GM23338 (cell line): ENCODE measurements at places on chromosomes 2 and 18. TPM values are rescaled to one million over a fixed set of nuclear protein-coding genes. Genes with fewer than 3 reads are reported as not detected.

SLC20A1 gene
- total RNA-seq: 81.9 and 84.3 TPM in 2 replicates

FIGN gene
- total RNA-seq: 13.2 and 17.2 TPM in 2 replicates

ANKAR gene
- 3.0 and 4.5 TPM in 2 replicates for total RNA-seq

GREB1 gene
- 35.0 and 36.5 TPM in 2 replicates for total RNA-seq

SGPP2 gene
- not detected in 2 replicates for total RNA-seq

SS18 gene
- 139 and 148 TPM in 2 replicates for total RNA-seq

MEP1B gene
- total RNA-seq: not detected in 2 replicates

GALNT5 gene
- 0.04 and 0.14 TPM in 2 replicates for total RNA-seq

ANKRD12 gene
- total RNA-seq: 17.2 and 23.9 TPM in 2 replicates

DAW1 gene
- 0.47 and 2.0 TPM in 2 replicates for total RNA-seq

DNA sequence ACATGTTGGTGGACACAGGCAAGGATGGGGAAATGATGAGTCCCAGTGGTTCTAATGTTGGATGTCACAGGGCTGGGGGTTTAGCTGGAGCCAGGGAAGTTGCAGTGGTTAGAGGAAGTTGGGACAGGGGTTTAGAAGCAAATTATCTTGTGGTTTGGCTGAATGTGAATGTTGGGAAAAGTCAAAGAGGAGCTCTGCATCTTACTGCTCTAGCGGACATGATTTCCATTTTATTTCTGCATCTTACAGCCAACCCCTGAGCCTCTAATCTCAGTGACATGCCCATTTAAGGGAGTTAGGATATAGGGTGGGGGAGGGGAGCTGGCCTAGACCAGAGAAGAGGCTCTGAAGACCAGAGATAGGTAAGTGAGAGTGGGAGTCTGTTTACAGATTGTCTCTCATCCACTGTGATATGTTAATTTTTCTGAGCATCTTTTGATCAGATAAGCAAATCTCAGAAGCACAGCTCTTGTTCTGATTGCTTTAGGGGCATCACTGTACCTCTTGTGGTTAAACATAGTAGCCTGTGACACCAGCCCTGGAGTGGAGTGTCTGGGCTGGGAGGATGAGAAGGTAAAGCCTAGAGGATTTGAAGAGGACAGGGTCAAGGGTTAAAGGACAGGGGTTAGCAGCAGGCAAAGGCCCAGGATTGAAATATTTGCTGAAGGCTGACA, 43.6 kb downstream of the SETBP1 start:
- H3K4me1 ChIP-seq: peaks cover 25% of the 10 kb centered on the region
- no peaks in the 10 kb centered on the region for H3K36me3 ChIP-seq
- H3K4me3 ChIP-seq: no peak overlapping the region
- H3K27me3 ChIP-seq: no peaks in the 10 kb centered on the region
- peak; percentile 22 for DNase-seq

- no peak overlapping the region for H3K27ac ChIP-seq
- H3K4me1 ChIP-seq: no peaks in the 10 kb centered on the region
- no peaks in the 10 kb centered on the region for H3K36me3 ChIP-seq
- no peaks in the 10 kb centered on the region for H3K27me3 ChIP-seq
Observed at GRCh38 chr18:54506516-54507261, 84.4 kb upstream of the DYNAP start.

GRCh38 chr2:173823543-173823939, 141.6 kb downstream of the SP3 start:
- no peak for DNase-seq
- H3K27me3 ChIP-seq: no peaks in the 10 kb centered on the region
- no peak overlapping the region for H3K4me3 ChIP-seq

DNA sequence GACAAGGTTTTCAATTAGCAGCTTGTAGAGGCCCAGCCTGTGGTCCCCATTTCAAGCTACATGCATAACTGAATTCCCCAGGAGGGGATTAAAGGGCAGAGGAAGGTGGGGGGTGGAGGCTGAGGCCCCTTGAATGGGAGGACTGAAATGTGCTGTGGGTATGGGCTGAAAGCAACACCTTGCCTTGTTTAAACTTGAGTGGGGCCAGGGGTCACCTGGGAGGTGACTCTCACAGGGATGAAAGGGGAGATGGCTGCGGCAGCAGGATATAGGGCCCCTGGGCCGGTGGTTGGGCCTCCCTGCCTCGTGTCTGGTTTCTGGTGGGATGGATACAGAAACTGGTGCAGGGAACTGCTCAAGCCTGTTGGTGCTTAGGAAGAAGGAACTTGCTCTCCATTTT, 225.9 kb upstream of the SPRED2 start:
- no peak overlapping the region for H3K4me3 ChIP-seq
- no peak for DNase-seq
- H3K36me3 ChIP-seq: no peaks in the 10 kb centered on the region
- H3K4me1 ChIP-seq: no peaks in the 10 kb centered on the region
- H3K27ac ChIP-seq: no peak overlapping the region

- H3K4me3 ChIP-seq: no peak overlapping the region
- DNase-seq: no peak
- no peak overlapping the region for H3K27ac ChIP-seq
Observed at GRCh38 chr2:19982268-19982667, 7.6 kb downstream of the WDR35 start.

GRCh38 chr2:102391565-102391964, 31.4 kb upstream of the IL18RAP start:
- H3K27me3 ChIP-seq: no peaks in the 10 kb centered on the region
- DNase-seq: no peak
- no peak overlapping the region for H3K4me3 ChIP-seq
- no peak overlapping the region for H3K27ac ChIP-seq
- no peaks in the 10 kb centered on the region for H3K4me1 ChIP-seq
- no peaks in the 10 kb centered on the region for H3K36me3 ChIP-seq

- no peak overlapping the region for H3K27ac ChIP-seq
- peaks cover 6% of the 10 kb centered on the region for H3K4me1 ChIP-seq
- H3K4me3 ChIP-seq: no peak overlapping the region
Observed at GRCh38 chr2:28748176-28748575, 3.5 kb upstream of the PPP1CB start.

- no peaks in the 10 kb centered on the region for H3K4me1 ChIP-seq
- no peaks in the 10 kb centered on the region for H3K27me3 ChIP-seq
- H3K27ac ChIP-seq: no peak overlapping the region
- H3K4me3 ChIP-seq: no peak overlapping the region
Observed at GRCh38 chr18:27994571-27994970, 182.4 kb downstream of the CDH2 start.

- H3K27me3 ChIP-seq: 0 out of 2 replicates have a peak, but pooled peaks cover 3% of the 10 kb centered on the region
- H3K27ac ChIP-seq: peak overlapping the region; percentile 53
- peaks cover 30% of the 10 kb centered on the region for H3K4me1 ChIP-seq
- peak; percentile 46 for DNase-seq
- H3K4me3 ChIP-seq: no peak overlapping the region
Observed at GRCh38 chr2:101478181-101479001, 3.5 kb upstream of the RFX8 start.

DNA sequence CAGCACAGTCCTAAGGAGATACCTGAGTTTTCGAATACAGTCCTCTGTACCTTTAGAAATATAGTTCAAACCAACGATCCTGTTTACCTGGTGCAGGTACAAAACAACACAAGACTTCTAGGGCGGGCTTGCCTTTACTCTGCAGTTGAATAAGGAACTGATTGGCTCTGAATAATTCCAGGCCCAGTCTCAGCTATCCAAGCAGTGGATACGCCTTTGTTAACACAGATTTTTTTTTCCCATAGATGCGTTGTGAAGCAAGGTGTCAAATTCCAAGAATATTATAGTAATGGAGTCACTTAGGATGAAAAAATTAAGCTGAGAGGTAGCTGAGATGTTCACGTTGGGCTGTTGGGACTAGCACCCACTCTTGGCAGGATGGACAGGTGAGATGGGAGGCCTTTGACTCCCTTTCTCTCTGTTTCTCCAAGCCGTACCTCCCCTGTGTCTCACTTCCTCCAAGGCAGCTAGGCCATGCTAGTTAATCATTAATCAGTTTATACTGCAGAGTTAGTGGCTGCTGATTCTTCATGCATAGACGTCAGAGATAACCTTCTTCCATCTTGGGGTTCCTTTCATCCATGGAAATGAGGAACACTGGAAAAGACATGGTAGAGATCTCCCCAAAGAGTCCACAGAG, 380.8 kb upstream of the ACVR2A start:
- H3K4me3 ChIP-seq: no peak overlapping the region
- H3K27ac ChIP-seq: no peak overlapping the region
- H3K36me3 ChIP-seq: no peaks in the 10 kb centered on the region
- H3K4me1 ChIP-seq: peaks cover 19% of the 10 kb centered on the region

GRCh38 chr2:101622210-101623030, 75.1 kb upstream of the MAP4K4 start:
- H3K27me3 ChIP-seq: no peaks in the 10 kb centered on the region
- H3K4me1 ChIP-seq: no peaks in the 10 kb centered on the region; the same call in 1 of the 2 replicates
- no peak overlapping the region for H3K4me3 ChIP-seq
- DNase-seq: no peak
- no peaks in the 10 kb centered on the region for H3K36me3 ChIP-seq

DNA sequence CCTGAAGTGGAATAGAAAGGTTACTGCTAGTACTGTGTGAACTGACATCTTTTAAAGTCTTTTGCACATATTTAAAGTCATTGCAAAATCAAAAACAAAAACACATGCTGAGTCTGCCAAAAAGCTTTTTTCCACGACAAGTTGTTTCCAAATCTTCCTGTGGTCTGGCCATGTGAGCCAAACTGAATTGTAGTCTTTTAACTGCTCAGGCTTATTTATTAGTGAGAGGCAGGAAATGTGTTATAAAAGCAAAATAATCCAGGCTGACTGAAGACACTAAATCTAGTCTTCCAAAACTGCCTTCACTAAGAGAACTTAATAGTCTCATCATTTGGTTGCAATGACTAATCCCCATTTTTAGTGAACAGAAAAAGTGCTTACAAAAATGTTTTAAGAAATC, 2.3 kb downstream of the KRCC1 start:
- H3K27ac ChIP-seq: peak overlapping the region; percentile 23; the same call in 1 of the 2 replicates
- H3K27me3 ChIP-seq: no peaks in the 10 kb centered on the region
- no peaks in the 10 kb centered on the region for H3K36me3 ChIP-seq

DNA sequence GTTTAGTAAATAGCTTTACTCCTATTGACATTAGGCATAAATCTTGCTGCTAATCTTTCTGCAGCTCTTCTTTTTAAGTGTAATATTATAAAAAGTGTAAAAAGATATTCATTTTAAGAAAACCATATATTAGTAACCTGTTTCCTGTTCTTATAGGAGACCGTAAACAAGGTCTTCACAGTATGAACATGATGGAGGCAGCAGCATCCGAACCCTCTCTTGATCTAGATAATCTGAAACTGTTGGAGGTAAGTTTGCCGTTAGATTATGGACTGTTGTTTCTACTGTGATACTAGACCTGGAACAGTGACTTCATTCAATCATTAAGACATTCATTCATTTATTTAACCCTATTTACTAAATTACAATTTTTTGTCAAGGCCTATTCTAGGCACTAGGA, 120.0 kb upstream of the FAM117B start:
- H3K4me1 ChIP-seq: no peaks in the 10 kb centered on the region
- peaks cover 6% of the 10 kb centered on the region; the same call in 1 of the 2 replicates for H3K36me3 ChIP-seq
- H3K27ac ChIP-seq: no peak overlapping the region
- DNase-seq: no peak

- H3K27me3 ChIP-seq: no peaks in the 10 kb centered on the region
- no peaks in the 10 kb centered on the region for H3K36me3 ChIP-seq
- no peak for DNase-seq
- H3K27ac ChIP-seq: no peak overlapping the region
Observed at GRCh38 chr18:7273301-7273921, 42.5 kb downstream of the LRRC30 start.

DNA sequence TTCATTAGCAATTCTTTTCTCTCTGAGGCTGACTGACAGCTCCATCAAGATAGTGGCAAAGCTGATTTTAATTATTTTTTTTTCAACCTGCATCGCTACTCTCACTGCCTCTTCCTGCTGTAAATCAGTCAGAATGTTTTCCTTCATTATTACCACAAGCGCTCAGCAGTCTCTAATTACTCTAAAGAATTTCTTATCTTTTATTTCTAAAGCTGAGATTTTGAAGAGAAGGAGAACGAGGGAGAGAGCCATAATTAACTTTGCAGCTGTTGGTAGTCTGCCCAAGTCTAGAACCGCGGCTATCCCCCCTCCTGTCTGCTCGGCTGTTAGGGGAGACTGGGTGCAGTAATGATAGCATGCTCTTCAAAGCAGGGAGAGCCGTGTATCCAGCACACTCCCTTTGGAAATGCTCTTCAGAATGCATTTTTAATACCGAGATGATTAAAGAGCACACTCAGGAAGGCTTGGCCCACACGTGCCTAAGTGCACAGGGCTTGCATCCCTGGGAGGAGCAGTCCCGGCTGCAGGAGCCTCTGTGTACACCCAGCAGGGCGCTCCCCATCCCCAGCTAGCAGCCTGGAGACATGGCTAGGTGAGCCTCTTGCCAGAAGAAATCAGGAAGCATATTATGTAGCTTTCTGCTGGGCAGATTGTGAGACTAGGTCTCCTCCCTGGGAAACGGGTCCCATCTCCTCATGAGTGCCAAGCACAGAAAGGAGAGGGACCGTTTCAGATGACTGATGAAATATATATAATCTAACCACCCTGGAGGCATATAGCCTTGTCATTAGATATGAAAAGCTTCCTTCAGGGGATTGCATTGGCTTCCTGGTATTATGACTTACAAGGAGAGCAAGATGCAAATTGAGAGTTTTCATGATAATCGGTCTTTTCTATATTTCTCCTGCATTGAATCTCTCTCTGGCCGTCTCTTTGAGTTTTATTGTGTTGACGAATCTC, 555.2 kb downstream of the CMPK2 start:
- H3K4me3 ChIP-seq: no peak overlapping the region
- no peaks in the 10 kb centered on the region for H3K4me1 ChIP-seq
- no peak for DNase-seq

DNA sequence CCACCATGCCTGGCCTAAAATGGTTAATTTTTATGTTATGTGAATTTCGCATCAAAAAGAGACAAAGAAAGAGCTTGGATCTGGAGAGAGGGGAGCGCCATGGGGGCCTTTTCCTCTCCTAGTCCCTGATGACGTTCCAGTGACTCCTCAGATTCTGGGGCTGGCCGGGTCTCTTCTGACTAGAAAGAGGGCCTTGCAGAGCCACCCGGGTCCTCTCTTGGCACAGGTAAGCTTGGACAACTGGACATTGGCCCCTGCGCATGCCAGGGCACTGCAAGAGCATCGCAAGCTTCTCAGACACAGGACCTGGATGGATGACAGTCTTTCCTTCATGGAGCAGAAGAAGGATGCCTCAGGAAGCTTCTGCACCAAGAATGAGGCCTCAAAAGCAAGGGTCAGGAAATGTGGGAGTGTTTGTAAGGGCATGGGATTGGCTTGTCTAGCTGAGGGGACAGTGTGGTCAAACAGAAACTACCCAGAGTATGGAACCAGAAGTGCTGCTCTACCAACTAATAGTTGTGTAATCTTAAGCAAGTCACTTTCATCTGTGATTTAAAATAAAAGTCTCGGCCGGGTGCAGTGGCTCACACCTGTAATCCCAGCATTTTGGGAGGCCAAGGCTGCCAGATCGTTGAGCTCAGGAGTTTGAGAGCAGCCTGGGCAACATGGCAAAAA, 35.2 kb downstream of the FOSL2 start:
- no peak for DNase-seq
- no peaks in the 10 kb centered on the region for H3K27me3 ChIP-seq
